Activated CD4-positive, alpha-beta T cell treated with anti-CD3 and anti-CD28 coated beads, Interleukin-2, Interleukin-4, amounts not matched to agents 100 ng/mL and 50 ng/mL, durations not matched to agents 16 hours and 8 hours (primary cell): ENCODE measurements at places on chromosomes 12 and 14.

GRCh38 chr14:104595116-104595675, 9.4 kb downstream of the TMEM179 start:
- no peak for DNase-seq

DNA sequence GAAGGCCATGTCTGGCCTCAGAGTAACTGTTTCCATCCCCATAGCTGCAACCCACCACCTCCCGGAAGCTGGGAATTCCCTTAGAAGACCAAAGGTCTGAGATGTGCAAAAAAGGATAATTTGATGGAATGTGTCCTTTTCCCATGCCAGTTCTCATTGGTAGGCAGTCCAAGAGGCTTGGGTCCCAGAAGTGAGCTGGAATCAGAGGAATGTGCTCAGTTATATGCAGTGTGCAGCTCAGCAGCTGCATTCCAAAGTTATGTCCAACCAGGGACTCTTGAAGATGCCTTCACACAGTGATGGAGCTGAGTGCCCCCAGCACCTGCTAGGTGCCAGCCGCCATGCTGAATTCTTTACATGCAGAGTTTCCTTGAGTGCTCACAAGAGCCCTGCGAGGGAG, 583.9 kb upstream of the TBX3 start:
- DNase-seq, result no peak

GRCh38 chr14:75667099-75667765, 6.2 kb downstream of the TTLL5 start:
- DNase-seq, result no peak

DNA sequence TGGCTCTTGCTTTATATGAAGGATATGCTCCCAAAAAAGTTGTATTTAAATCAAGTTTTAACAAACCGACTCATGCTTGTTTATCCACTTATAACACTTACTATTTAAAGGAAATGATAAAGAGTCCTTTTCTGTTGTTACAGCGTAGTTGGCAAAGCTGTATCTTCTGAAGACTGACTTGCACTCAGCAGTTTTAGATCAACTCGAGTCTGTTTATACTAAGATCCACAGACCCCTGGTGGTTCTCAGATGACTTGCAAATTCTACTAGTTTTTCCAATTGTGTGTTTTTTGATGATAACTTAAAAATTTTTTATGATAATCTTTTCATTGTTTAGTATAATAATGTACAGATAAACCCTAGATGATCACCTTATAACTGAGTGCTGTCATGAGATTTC, 475.8 kb downstream of the RGS6 start:
- DNase-seq, result no peak
